Stimulated activated CD4-positive, alpha-beta T cell treated with anti-CD3 and anti-CD28 coated beads, Interleukin-4, amount 100 ng/mL, for 4 hours (primary cell): ENCODE measurements at places on chromosomes 2 and 18.

- peak; percentile 18 for DNase-seq
Measured at GRCh38 chr2:230472621-230473018, 56.6 kb downstream of the SP100 start.

GRCh38 chr2:191636235-191636543 lies 41.7 kb upstream of the NABP1 start:
- no peak for DNase-seq

GRCh38 chr2:205701509-205701908 lies 19.2 kb downstream of the NRP2 start:
- DNase-seq: no peak

DNA sequence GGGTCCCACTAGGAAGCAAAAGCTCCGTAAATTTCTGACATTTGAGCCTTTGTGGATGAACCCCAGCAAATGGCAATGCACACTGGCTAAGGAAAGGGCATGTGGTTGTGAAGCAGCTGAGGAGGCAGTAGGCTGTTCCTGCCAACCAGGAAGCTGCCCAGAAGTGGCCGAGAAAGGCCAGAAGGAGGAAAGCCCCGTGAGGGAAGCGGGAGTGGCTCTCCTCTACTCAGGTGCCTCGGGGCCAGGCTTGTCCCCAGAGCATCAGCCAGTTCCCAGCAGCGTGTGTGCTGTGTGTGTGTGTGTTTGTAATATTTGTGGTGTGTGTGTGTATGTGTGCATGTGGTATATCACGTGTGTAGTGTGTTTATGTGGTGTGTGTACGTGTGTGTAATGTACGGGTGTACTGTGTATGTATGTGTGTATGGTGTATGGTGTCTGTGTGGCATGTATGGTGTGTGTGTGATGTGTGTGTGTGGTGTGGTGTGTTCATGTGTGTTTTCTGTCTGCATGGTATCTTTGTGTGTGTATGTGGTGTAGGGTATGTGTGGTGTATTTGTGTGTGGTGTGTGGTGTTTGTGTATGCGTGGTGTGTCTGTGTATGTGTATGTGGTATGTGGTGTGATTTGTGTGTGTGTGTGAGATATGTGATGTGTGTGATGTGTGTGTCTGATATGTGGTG lies 90.6 kb downstream of the APOB start:
- DNase-seq: no peak

DNA sequence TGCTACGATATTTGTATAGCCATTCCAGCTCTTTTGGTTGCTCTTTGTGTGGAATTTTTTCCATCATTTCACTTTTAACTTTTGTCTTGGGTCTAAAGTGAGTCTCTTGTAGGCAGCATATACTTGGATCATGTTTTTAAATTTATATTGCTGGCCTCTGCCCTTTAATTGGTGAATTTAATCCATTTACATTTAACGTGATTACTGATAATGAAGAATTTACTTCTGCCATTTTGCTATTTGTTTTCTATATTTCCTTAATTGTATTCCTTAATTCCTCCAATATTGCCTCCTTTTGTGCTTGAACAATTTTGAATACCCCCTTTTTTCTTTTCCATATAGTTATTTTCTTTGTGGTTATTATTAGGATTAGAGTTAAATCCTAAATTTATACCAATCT lies 21.0 kb upstream of the ADNP2 start:
- DNase-seq: no peak
